Fibroblast of skin of left biceps (primary cell): ENCODE measurements at places on chromosomes 16 and 17.

DNA sequence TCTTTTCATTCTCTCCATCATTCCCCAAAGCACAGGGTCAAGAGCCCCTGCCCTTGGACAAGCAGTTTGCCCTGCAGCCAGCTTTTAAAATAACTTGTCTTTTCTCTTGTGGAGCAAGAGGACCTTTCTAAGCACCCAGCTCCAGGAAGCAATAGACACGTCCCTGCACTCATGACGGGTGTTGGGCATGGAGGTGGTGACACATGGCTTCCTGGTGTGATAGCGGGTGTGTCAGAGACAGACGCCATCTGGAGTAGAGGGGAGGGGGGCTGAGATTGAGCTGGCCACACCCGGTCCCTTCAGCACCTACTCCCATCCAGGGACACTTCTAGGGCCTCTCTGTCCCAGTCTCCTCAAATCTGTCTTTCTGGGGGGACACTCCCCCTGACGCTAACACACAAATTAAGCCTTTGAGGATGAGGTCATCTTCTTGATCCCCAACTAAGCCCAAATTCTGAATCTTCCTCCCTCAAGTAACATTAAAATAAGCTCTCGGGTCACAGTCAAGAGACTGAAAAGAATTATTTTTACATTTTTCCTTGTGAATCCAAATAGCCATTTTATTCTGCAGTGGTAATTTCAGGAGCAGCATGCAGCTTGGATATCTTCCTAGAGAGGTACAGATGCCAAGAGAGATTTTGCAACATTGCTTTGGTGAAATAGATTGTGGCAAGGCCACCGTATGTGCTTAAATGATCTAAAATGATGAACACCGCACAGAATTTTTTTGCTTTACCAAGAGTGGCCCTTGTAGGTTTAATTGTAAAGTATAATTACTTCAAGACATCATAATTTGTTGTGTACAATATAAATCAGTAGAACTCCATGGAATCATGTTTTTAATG is 216.6 kb upstream of the IRX3 start:
- DNase-seq, result no peak

DNA sequence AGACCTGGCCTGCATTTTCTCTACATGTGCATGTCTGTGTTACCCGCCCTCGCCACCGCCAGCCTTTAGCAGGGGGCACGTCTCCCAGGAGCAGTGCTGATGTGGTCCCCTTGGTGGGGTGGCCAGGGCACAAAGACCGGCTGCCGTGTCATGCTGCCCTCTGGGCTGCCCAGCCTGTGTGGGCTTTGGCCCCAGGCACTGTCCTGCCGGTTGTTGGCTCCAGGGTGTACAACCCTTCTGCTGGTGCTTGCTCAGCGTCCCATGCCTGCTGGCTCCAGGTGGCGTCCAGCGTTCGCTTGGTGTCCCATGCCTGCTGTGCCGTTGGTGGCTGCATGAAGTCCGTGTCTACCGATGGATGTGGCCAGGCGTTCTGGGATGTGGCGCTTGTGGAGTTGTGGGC is 4.1 kb downstream of the BAIAP2 start:
- DNase-seq, result no peak

GRCh38 chr17:71229070-71229469 is 891.8 kb upstream of the SOX9 start:
- no peak for DNase-seq

GRCh38 chr16:3780570-3780969 is 63.2 kb upstream of the TRAP1 start:
- no peak for DNase-seq

GRCh38 chr17:78257810-78258322 is 26.4 kb downstream of the TMEM235 start:
- no peak for DNase-seq

DNA sequence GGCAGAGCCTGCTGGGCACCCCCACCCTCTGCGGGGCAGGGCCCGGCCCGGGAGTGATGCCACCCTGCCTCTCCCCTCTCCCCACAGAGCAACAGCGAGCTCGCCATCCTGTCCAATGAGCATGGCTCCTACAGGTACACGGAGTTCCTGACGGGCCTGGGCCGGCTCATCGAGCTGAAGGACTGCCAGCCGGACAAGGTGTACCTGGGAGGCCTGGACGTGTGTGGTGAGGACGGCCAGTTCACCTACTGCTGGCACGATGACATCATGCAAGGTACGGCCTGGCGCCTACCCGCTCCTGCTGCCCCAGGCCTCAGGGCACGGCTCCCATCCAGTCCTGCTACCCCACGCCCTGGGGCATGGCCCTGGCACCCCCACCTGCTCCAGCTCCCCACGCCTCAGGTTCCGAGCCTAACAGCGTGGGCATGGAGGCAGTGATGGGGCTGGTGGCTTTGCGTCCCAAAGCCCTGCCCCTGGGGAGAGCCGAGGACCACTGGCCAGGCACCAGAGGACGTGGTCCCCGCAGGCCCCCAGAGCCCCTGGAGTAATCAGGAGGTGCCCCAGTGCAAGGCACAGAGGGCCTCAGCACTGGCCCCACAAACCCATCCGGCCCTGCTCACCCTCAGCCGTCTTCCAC is 38.4 kb downstream of the TSC2 start:
- DNase-seq, result no peak

- no peak for DNase-seq
Measured at GRCh38 chr17:76251478-76252039, 11.3 kb upstream of the RNF157 start.

GRCh38 chr17:32350666-32351418 is 885 bp downstream of the ZNF207 start:
- DNase-seq, result no peak
